Stimulated activated CD8-positive, alpha-beta memory T cell treated with anti-CD3 and anti-CD28 coated beads, Interleukin-15, amount 100 ng/mL, for 24 hours (primary cell): ENCODE measurements at places on chromosomes 1 and 21.
A peak's percentile ranks its signal among the peaks of the same experiment; 100 is the strongest.

GRCh38 chr21:14306126-14306907, 76.6 kb downstream of the HSPA13 start:
- DNase-seq = no peak

- DNase-seq = peak; percentile 47
Observed at GRCh38 chr1:160205242-160206035, at the start of gene PEA15. TSS of gene PEA15 (plus strand) at chr1:160205384. CDS start at chr1:160211545, 6,161 bp downstream.

- DNase-seq = no peak
Observed at GRCh38 chr1:57192222-57192621, 226.4 kb upstream of the C8B start.

DNA sequence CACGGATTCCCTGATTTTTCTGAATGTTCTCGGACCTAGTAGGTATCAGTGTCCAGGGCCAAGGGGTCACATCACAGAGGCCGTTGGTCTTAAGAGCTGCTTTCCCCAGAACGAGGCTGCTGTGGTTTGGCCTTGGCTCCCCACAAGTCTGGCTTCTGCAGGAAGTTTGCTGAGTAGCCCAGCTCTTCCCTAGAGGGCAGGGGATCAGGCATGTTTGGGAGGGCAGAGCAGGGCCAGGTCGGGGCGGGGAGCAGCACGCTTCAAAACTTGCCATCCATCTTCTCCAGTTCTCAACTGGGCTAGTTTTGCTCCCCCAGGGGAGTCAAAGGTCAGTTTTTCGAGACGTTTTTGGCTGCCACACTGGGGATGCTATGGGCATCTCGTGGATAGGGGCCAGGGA, 37.0 kb downstream of the MAN1C1 start:
- DNase-seq = no peak

GRCh38 chr1:7616953-7617352, 154.1 kb upstream of the VAMP3 start:
- DNase-seq = no peak
